ENCODE measurements at places on chromosomes 2 and 18.

GRCh38 chr2:49514201-49514600 lies 359.9 kb upstream of the FSHR start:
- no peak for DNase-seq

DNA sequence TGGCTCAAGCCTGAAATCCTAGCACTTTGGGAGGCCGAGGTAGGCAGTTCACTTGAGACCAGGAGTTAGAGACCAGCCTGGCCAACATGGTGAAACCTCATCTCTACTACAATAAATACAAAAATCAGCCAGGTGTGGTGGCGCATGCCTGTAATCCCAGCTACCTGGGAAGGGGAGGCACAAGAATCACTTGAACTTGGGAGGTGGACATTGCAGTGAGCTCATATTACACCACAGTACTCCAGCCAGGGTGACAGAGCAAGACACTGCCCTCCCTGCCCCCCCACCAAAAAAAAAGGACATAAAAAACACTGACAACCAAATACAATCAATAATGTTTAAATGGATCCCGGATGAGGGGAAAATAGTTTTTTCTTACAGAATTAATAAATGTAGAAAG lies 7.8 kb downstream of the TIA1 start:
- no peak for DNase-seq

- no peak for DNase-seq
These were observed 32.3 kb downstream of the STEAP3 start for GRCh38 chr2:119255760-119256581.

DNA sequence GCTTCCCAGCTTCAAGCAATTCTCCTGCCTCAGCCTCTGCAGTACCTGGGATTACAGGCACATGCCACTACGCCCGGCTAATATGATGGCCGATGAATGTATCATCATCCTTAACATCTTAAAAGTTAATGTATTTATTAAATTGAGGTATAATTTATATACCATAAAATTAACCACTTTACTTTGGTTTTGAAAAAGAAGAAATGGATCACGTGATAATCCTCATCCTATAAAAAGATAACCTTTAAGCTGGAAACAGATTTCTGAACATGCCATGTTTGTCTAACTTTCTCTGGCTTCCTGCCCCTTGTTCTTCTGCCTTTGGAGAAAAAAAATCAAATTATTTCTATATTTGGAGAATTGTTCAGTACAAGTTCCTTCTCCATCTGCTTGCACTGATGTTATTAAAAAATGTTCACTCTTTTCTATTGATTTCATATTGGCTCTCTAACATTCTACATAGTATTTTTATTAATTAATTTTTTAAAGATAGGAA lies 57.0 kb upstream of the ACTR3 start:
- no peak for DNase-seq

GRCh38 chr18:21181766-21182165 lies 60.3 kb upstream of the GREB1L start:
- DNase-seq, result no peak

- DNase-seq, result no peak
These were observed 193.5 kb upstream of the EPC2 start for GRCh38 chr2:148451046-148451445.

- no peak for DNase-seq
These were observed 623.5 kb downstream of the EPHA4 start for GRCh38 chr2:220948579-220948978.

DNA sequence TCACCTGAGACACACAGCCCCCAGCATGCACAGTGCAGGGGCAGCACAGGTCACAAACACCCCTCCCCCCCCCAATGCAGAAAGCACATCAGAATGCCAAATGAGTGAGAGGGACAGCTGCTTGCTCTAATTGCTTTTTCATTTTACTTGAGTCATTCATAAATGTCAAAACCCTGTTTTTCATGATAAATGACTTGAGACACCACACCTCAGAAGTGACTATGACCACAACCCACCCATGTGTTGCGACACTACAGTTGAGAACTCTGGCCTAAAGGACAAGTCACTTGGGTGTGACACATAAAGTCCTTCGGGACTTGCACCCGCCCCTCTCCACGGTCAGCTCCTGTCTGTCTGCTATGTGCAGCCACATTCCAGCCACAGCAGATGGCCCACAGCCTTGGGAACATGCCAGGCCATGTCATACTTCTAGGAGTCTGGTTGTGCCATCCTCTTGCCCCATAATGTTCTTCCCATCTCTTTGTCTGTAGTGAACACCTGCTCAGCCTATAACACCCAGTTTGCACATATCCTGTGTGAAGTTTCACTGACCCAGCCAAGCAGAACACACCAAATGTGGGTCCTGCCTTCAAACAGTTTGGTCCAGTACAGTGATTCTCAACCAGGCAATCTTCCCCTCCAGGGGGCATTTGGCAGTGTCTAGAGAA lies 30.2 kb upstream of the RIOK3 start:
- no peak for DNase-seq

DNA sequence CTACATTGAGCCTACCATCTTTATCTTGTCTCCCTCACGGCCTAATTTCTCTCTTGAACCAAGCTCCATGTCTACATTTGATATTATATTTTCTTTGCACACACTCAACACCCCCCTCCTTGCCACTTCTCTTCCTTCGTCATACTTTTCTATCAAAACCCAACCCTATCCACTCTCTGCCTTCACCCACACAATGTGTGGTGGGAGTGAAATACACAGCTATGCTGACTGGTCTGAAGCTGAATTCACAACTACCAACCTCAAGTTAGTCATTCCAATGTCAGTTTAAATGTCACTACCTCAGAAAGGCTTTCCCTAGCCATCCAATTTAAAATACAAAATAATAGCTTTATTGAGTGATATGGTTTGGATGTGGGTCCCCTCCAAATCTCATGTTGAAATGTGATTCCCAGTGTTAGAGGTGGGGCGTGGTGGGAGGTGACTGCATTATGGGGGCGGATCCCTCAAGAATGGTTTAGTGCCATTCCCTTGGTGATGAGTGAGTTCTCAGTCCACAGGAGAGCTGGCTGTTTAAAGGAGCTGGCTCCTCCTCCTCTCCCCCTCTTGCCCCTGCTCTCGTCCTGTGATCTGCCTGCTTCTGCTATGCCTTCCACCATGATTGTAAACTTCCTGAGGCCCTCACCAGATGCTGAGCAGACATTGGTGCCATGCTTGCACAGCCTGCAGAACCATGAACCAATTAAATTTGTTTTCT lies 112.1 kb downstream of the DTNB start:
- no peak for DNase-seq

- no peak for DNase-seq
These were observed 12.1 kb downstream of the HOXD3 start for GRCh38 chr2:176169181-176169580.

- DNase-seq, result no peak
These were observed 618.0 kb downstream of the NYAP2 start for GRCh38 chr2:226017537-226017936.

- no peak for DNase-seq
These were observed 50.8 kb upstream of the FANCL start for GRCh38 chr2:58291726-58292438.

DNA sequence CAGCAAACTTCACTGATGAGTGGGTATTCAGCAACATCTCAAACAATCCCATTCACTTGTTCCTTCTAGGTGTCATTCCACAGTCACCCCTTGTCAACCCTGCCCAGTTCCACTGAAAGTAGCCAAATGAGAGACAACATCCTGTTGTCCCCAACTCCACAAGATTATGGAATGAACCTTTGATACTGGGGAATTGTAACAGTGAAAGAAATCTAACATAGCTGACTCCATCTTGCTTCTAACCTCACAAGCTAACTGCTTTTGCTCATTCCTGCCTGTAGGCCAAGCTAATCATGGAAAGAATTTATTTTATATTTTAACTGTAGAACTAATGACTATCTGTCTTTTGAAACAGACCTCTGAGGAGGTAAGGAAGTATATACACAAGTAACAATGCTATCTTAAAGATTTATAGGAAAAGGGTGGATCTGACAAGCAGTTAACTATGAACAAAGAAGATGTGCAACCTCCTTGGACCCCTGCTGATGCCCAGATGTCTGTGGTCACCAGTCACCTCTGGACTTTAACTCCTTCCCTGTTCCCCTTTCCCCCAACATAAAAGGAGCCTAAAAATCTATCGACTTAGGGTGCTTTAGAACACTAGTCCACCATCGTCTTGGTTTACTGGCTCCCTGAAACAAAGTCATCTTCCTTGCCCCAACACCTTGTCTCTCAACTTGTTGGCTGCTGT lies 6.9 kb upstream of the ANXA4 start:
- DNase-seq, result no peak

- DNase-seq, result no peak
These were observed 269.8 kb upstream of the MMADHC start for GRCh38 chr2:149857344-149857743.

DNA sequence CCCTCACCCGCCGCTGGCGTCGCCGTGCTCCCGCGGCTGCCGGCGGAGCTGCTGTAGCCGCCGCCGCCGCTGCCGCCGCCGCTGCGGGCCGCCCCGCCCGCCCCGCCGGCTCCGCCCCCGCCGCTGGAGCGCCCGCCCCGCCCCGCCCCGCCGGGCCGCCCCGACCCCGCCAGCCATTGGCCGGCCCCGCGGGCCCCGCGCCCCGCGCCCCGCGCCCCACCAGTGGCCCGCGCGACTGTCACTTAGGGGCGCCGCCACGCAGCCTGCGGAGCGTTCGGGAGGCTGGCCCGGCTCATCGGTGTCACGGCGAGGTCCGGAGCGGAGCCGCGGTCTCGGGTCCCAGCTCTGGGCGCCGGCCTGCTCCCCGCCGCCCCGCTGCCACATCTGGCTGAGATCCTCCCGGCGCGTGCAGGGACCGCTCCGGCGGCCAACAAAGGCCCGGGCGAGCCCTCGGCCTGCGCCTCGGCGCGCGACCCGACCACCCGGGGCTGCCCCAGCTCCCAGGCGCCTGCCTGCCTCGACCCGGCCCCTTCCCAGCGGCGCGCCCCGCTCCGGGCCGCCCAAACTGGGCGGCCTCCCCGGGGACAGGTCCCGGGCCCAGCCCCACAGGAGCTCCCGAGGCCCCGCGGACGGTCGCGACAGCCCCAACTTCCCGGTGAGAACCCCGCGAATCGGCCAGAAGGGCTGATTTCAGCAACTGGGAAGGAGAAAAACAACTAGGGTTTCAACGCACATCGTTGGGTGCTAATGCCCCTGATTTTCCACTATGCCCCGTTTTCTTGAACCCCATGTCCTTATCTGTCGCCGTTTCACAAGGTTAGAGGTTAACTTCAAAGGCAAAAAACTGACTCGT lies at the start of gene MGAT4A:
Gene MGAT4A (minus strand): TSS at position 92 of the 853 bp plus-strand sequence. CDS start 4,800 bp downstream, outside the sequence.
- peak; percentile 79 for DNase-seq

GRCh38 chr2:72015266-72015665 lies 132.4 kb downstream of the CYP26B1 start:
- DNase-seq, result no peak

- no peak for DNase-seq
These were observed 52.5 kb upstream of the CAVIN2 start for GRCh38 chr2:191899410-191899809.

DNA sequence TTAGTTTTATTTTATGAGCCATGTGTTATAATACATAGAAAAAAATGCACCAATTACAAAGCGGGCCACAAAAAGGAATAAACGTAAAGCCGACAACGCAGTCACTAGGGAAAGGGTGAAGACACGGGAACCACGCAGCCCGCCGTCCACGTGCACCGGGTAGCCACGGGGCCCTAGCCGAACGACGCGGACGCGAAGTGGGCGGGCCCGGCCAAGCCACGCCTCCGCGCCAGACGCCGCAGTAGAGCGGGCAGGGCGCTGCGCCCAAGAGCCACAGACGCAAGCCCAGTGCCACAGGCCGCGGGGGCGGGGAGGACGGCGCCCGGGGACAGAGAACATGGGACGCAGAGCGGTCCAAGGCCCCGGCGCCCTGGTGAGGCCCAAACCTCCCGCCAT lies at the start of gene DUSP28:
Gene DUSP28 (plus strand): TSS at position 274 of the 396 bp plus-strand sequence. CDS start 328 bp downstream, outside the sequence.
- peak; percentile 86 for DNase-seq

DNA sequence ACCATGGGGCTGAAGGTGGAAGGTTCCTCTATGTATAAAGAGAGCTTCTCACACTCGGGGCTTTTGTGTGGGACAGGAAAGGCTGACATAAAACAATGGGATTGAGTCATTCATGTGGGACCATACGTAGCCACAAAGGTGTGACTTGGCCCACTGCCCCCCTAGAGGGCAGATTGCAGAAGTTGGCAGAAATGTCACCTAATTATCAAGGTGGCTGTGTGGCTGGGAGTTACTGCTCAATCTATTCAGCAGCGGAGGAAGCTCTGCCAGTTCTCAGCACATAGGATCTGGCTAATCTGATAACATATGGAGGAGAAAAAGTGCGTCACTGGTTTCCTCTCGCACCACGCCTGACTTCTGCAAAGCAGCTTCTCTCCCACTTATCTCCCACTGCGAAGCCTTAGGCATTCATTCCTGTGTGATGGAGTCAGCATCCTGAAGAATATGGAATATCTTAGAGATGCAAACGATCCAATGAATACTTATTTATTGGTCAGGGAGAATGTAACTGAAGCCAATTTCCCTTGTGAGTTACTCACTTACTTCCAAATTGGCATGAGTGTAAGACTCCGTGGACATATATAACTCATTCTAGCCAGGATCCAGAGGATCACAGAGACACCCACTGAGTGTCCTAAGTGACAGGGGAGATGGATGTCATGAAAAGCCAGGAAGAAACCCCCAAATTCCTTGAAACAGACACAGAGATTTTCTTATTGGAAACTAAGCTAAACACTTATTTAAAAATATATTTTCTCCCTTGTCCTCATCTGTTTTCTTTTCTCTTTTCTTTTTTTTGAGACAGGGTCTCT lies 344.8 kb downstream of the TGIF1 start:
- DNase-seq, result peak; percentile 11

DNA sequence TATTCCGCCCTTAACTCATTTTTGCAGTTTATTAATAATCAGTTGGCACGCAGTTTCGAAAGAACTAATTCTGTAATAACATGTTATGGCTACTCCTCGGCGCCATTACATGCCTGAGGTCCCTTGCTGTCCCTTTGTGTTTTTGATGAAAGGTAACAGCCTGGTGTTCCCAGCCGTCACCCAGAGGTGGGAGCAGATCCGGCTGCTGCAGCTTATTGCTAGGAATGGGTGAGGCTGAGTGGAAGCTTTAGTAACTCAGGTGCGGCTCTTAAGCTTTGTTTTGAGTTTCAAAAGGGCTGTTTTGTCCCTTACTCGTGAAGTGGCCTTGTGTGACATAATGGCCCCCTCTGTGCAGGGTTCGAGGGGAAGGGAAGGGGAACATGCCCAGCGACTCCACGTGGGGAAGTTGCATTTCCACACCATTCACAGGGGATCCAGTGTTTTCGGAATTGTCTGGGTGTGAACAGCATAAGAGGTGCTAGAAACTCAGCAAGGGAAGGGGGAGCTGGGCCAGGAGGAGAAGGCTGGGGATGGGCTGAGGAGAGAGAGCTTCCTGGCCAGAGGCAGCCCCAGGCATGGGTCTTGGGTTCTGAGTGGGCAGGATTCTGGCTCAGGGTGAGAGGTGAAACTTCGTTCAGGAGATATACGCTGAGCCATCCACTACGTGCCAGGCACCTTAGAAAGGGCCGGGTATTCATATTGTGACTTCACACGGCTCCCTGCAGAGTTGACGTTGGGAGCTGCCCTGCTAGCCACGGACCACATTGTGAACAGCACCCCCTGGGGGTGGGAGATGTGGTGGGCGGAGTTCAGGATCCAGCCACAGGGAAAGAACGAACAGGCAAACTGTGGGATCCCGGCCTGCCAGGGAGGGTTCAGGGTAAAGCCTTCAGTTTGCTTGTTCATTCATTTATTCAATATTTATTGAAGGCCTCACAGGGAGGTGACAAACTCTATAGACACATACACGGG lies 84.4 kb downstream of the TGOLN2 start:
- peak; percentile 15 for DNase-seq

- DNase-seq, result no peak
These were observed 195.7 kb downstream of the DOK6 start for GRCh38 chr18:69596345-69596744.

GRCh38 chr2:213021971-213022899 lies 129.2 kb downstream of the IKZF2 start:
- DNase-seq, result no peak

- no peak for DNase-seq
These were observed 181.4 kb downstream of the BARD1 start for GRCh38 chr2:214628091-214628490.
